CD4-positive, alpha-beta T cell treated with Interleukin-12 subunit alpha and Interleukin-12 subunit beta, for 1 hour (primary cell): ENCODE measurements at places on chromosomes 12 and 14.
A peak's percentile ranks its signal among the peaks of the same experiment; 100 is the strongest.

- no peak for DNase-seq
Observed at GRCh38 chr12:89800435-89800834, 91.8 kb upstream of the ATP2B1 start.

DNA sequence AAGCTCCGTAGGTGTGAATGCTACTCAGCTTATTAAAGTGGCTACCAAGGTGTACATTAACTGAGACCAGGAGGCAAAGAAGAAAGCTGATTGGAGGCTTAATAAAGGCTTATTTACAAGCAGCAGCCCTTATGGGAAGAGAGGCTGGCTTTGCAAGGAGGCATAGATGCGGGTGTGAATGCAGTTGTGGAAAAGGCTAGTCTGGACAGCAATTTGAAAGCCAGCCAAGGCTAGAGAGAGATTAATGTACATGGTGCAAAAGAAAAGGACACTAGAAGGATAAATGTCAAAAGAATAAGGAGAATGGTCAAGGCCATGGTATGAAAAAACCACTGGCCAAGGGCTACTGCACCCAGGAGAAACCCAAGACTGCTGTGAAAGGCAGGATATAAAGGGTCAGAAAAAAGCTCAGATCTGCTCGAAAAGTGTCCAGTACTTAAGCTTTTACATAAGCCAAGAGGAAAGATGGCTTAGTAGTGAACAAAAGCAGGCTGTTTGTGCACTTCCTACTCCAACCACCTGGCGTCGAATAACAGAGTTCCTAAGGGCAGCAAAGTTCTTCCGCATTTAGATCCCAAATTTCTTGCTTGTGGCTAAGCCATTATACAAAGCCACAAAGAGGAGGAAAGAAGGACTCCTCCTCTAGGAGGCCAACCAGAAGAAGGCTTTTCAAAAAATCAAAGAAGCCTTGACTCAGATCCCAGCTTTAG lies 24.0 kb downstream of the KLRK1 start:
- DNase-seq = no peak

GRCh38 chr14:104401785-104402184 lies 177.8 kb upstream of the C14orf180 start:
- no peak for DNase-seq

- peak; percentile 84 for DNase-seq
Observed at GRCh38 chr12:96434107-96434506, 33.9 kb upstream of the CDK17 start.

DNA sequence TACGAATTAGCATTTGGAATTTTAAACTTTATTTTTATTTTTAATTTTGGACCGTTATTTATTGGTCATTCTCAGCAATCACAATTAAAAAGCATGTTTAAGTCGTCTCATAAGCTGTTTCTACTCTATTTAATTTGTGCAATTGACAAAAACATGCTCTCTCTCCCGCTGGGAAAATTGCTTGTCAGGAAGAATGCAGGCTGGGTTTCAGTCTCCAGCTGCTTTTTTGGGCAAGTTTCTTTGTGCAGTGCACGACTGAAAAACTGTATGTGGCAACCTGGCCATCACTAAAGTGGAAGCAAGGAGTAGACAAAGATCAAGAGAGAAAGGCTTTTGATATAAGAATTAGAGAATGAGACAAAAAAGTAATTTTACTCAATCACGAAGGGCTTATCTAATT lies 941.5 kb upstream of the MDGA2 start:
- no peak for DNase-seq

DNA sequence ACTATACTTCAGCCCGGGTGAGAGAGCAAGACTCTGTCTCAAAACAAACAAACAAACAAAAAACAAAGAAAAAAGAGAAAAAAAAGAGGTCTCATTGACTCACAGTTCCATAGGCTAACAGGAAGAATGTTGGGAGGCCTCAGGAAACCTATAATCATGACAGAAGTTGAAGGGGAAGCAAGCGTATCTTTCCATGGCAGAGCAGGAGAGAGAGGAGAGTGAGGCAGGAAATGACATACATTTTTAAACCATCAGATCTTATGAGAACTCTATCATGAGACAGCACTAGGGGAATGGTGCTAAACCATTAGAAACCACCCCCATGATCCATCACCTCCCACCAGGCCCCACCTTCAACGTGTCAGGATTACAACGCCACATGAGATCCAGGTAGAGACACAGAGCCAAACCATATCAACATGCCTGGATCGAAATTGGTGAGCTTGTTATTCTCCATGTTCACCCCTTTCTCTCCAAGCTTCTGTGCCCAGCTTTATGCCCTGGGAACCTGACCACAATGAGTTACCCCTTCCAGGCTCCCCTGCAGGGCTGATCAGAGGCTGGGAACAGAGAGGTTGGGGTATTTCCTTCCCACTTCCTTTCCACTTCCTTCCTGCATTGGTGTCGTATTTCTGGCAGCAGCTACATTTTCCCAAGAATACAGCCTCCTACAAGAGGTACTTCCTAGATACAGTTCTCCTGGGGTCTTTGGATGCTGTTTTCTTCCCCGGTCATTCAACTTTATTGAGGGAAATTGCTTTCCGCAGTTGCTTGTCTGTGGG lies 219.3 kb upstream of the FLRT2 start:
- no peak for DNase-seq

DNA sequence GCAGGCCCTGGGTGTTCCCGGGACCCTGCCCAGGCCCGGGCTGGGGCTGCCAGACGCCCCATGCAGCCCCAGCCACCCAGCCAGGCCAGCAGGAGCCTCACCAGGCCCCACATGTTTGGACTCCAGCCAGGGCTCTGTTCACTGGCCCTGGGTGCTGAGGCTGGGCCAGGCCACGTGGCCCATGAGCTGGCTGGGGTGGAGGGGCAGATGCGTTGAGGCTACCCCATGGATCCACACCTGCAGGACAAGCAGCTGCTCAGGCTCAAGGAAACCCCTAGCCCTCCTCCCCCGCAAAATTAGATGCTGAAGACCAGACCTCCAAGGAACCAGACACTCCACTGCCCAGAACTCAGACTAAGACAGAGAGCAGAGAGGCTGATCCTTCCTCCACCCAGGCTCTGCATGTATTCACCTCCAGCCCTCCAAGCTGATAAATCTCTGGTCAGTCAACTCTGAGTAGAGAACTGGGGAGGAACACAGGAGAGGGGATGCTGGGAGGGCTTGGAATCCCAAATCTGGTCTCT lies 1.6 kb downstream of the CDH24 start:
- DNase-seq = no peak

GRCh38 chr12:96720363-96720705 lies 186.7 kb upstream of the NEDD1 start:
- DNase-seq = peak; percentile 28

DNA sequence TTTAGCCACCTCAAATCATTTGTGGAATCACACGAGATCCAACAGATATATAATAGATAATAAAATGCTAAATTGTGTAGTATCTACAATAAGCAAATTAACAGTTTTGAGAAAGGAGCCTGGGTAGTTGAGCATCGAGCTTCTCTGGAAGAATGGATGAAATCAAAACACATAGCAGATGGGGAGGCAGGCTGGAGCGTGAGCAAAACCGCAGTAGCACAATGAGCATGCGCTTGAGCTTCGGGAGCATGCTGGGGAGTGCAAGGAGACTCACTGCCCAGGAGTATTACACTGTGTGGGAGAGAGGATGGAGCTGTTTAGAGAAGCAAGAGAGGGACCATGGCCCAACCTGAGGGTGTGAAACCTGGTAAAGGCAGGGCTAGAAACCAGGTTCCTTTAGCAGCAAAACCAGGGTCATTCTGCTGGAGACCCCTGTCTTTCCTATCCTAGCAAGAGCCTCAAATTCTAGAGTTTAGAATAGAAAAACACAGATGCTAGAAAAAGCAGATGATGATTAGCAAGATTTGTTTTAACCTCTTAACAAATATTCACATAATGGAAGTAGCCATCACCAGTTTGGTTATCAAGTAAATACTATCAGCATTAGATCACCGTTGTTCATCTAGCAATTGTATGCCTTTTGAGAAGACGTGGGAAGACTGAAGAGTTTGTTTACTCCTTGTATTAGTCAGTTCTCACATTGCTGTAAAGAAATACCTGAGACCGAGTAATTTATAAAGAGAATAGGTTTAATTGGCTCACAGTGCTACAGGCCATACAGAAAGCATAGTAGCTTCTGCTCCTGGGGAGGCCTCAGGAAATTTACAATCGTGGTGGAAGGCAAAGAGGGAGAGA lies 484.8 kb downstream of the EGLN3 start:
- no peak for DNase-seq

DNA sequence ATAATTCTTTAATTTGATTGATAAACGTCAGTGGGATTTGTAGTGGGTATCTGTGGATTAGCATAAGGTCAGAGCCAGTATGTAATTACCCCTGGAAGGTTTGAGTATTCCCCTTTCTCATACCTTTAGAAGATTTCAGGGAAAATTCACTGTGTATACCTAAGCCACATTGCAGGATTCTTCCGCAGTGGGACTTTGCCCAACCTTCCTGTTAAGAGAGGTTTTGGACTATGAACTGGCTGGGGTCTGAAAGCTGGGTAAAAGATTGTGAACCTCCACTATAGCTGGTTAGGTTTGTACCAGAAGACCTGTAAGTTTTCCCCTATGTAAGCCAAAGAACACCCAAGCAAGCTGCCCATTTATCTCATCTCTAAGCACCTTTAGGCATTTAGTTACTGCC lies 150.2 kb downstream of the TTC6 start:
- no peak for DNase-seq

DNA sequence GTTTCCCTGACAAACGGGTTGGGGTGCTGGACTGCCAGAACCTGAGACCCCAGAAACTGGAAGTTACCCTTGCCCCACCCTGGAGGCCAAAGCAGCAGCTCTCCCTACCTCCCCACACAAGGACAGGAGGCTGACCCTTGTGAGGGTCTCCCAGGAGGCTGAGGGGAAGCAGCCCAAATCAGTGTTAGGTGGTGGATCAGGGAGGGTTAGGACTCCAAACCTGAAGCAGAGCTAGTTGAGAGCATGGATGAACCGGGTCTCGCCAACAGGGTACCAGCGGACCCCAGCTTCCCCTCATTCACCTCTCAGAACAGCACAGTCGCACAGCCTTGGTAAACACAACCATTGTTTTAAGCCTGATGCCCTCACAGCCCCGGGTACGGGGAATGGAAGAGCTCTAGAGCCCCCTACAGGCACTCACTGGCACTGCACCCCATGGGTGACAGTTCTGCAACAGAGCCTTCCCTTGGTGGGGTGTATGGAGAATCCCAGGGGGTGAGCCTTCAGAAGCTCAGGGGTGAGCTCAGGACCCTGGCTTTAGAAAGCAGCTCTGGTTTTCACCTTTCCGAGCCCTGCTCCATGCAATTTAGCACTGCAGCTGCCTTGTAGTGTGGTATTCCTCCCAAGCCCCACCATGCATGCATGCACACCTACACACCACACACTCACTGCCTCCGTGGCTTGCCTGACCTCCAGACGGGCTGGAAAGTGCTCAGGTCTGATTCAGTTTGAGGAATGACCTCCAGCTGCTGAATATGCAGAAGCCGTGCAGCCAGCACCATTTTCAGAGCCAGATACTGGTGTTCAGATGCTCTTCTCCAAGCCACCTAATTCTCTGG lies 11.2 kb downstream of the ESRRB start:
- peak; percentile 41 for DNase-seq

- DNase-seq = no peak
Observed at GRCh38 chr12:52662918-52663229, 10.9 kb upstream of the KRT2 start.

- DNase-seq = no peak
Observed at GRCh38 chr14:91580876-91581577, 70.9 kb upstream of the PPP4R3A start.

DNA sequence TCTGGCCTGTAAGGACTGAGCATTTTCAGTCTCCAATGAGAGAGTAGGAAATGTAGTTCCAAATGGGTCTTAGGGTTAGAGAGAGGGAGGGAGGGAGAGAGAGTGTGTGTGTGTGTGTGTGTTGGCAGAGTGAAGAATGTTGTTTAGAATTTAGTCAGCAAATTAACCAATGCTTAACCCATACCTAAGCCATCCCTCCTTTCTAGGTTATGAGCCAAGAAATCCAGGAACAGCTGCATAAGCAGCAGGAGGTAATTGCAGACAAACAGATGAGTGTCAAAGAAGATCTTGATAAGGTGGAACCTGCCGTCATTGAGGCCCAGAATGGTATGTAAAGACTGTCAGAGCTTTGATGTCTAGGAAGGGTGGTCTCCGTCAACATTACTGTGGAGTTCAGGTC lies 56.9 kb downstream of the HSP90AA1 start:
- DNase-seq = no peak

GRCh38 chr12:4445156-4446101 lies at the start of gene FGF6:
TSS of gene FGF6 (minus strand) at chr12:4445815. CDS start at chr12:4445570, 245 bp downstream.
- DNase-seq = no peak

DNA sequence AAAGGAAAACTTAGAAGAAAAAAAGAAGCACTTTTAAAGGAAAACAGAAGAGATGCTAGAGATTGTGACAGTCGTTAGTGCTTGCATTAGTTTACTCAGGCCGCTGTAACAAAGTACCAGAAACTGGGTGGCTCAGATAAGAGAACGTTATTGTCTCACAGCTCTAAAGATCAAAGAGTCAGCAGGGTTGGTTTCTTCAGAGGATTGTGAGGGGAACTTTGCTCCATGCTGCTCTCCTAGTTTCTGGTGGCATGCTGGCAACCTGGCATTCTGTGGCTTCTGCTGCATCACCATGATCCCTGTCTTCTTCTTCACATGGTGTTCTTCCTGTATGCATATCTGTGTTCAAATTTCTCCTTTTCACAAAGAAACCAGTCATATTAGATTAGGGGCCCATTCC lies 119.4 kb upstream of the PLEKHA5 start:
- DNase-seq = no peak

DNA sequence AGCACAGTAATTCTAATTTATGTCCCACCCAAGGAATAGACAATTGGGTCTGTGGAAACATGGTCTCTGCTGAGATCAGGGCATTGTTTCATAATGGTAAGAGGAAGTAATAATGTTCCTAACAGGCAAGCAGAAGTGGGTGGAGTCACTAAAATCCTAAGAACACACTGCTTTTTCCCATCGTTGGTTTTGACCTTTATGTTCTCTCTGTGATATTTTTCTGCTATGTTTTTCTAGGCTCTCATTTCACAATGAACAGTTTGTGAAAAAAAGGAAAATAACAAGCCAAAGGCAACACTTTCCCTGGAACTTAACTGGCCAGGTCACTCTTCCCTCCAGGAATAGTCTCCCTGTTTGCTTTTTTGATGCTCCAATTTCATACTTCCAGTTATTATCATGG lies 80.6 kb upstream of the OVCH1 start:
- DNase-seq = no peak
